ENCODE measurements at places on chromosomes 3 and 15.

GRCh38 chr3:194161131-194162045 lies 25.4 kb downstream of the HES1 start:
- no peak for DNase-seq

DNA sequence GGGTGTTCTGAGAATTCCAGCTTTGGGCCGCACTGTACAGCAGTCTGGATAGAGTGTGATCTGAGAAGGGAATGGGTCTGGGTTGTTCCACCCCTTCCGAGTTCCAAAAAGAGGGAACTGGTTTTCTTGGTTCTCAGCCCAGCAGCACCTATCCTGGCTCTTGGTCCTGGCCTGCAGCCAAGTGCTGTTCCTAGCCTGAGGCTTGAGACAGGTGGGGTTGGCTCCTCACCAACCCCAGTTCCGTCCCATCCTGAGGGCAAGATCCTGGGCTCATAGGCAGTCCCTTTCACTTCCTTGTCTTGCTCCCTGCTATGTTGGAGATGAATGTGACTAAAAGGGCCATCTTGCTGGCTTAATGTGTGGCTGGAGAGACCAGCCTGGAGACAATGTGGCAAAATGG lies 15.2 kb downstream of the IVD start:
- DNase-seq: no peak

DNA sequence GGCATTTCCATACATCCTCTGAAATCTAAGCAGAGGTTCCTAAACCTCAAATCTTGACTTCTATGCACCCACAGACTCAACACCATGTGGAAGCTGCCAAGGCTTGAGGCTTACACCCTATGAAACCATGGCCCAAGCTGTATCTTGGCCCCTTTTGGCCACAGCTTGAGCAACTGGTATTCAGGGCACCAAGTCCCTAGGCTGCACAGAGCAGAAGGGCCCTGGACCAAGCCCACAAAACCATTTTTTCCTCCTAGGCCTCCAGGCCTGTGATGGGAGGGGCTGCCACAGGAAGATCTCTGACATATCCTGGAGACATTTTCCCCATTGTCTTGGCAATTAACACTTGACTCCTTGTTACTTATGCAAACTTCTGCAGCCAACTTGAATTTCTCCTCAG lies 54.4 kb upstream of the IL12A start:
- no peak for DNase-seq

- DNase-seq: no peak
These were observed 195.9 kb upstream of the ST8SIA2 start for GRCh38 chr15:92197746-92198145.

GRCh38 chr3:71117572-71118247 lies 465.8 kb downstream of the FOXP1 start:
- no peak for DNase-seq

DNA sequence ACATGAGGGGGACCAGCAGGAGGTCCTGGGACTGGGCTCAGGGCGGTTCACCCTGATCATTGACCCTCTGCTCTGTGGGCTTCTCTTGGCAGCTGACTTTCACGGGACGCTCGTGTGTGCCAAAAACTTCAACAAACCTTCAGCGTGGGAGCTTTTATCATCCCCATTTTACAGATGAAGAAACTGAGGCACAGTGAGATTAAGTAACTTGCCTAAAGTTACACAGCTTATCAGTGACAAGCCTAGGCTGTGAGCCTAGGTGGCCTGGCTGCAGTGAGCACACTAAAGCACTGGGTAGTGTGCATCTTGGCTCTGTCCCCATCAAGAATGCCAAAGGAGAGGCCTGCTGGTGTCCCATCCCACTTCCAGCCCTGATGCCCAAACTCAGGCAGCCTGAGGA lies 23.6 kb upstream of the DUSP7 start:
- no peak for DNase-seq

- no peak for DNase-seq
These were observed 4.7 kb downstream of the SMAD3 start for GRCh38 chr15:67070150-67070549.

DNA sequence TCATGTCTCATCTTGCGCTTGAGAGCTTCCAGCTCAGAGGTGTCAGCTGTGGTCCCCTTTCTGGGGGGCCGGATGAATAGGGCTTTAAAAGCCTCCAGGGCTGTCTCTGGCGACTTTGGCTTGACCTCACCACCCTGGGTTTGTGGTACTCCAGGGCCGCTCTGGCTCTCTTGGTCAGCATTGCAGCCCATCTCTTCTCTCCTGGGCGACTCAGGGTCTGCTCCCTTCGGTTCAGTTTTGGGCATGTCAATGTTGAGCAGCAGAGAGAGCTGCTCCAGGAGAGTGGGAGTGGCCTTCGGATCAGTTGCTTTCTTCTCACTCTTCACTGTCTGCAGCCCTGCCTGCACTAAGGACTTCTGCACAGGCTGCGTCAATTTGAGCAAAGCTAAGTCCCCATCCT lies 127.9 kb downstream of the FMN1 start:
- DNase-seq: no peak

DNA sequence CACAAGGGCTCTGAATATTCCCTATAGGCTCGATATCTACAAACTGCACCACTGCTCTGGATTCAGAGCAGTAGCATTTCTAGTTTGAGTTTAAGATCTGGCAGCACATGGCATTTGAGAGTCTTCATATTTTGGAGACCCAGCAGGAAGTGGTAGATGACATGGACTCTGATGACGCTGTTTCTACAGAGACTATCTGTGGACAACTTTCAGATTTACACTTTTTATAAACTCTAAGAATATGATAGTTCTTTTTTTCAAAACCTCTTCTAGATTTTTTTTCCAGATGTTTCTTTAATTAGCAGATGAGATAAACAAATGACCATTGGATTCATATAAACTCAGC lies 35.8 kb downstream of the ARMC8 start:
- DNase-seq: no peak

- DNase-seq: no peak
These were observed 54.3 kb upstream of the MEF2A start for GRCh38 chr15:99511531-99511865.

GRCh38 chr3:171883893-171884279 lies 40.7 kb downstream of the TMEM212 start:
- no peak for DNase-seq

DNA sequence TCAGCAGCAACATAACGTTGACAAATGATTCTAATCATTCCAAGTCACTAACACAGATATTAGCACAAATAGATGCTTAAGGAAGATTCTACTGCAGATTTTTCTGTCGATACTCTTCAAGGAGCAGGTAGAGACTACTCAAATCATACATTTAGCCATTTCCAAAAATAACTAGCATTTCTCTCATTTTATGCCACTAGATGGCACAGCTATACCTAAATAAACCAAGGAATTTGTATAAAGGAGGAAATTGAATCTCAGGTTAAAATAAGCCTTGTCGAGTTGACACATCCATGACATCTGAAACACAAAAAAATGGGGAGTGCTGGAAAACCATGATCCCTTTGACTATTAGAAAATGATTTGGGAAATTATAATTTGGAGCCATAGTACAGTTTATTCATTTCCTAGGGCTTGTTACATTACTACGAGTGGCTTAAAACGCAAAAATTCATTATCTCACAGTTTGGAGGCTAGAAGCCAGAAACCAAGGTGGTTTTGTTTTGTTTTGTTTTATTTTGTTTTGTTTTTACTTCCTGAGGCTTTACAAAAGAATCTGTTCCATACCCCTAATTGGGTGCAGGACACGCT lies 59.5 kb upstream of the STRIT1 start:
- DNase-seq: no peak

Data from GM12878 (cell line).